ENCODE measurements at places on chromosomes 13 and 19. TPM values are rescaled to one million over a fixed set of nuclear protein-coding genes. Genes with fewer than 3 reads are reported as not detected.

- no peak for DNase-seq
Measured at GRCh38 chr13:36369268-36370107, 23.3 kb upstream of the SPART start.

DACH1 gene
- total RNA-seq = not detected

- no peak for DNase-seq
Measured at GRCh38 chr13:44752164-44752563, 176.0 kb upstream of the TSC22D1 start.

- no peak for DNase-seq
Measured at GRCh38 chr19:13906521-13906904, 512 bp downstream of the CC2D1A start.

GRCh38 chr13:39874331-39875053, 219.0 kb downstream of the COG6 start:
- DNase-seq = no peak

- DNase-seq = no peak
Measured at GRCh38 chr19:17726136-17726741, 7.0 kb downstream of the MAP1S start.

DNA sequence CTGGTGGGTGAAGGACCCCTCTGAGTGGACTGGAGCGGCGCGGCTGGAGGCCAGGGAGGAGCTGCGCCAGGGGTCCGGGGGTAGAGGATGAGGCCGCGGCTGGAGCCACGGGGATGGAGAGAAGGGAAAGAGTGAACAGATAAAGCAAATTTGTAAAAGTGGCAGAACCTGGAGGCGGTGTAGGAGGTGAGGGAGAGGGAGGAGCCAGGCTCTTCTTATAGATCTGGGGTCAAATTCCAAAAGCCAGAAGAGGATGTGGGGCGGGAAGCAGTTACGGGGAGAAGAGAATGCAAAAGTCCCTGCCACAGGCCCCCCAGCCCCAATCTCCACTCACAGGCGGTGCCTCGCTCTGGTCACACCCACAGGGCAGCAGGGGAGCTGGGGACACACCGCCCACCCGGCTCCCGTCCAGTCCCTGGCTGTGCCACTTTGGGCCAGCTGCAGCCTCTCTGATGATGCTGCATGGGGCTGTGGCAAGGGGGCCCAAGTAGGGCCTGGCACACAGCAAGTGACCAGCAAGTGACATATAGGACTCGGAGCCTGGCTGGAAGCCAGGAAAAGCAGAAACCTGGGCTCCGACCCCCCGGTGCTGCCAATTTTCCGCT, 11.1 kb downstream of the LRRC4B start:
- no peak for DNase-seq

DNA sequence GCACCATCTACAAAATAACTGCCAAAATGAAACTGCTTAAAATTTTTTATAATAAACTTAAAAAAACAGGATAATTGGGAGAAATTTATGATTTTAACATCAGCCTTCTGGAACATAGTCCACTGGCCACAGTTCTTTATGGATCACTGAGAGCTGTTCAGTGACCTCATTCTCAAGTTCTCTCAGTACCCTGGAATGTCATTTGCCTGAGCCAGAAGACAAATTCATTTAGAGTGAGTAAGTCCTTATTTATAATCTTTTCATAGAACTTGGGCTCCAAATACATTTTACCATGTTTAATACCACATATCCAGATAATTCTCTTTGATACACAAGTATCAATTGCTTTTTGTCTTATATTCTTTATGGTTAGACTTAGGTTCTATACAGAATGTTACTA, 87.6 kb downstream of the CAB39L start:
- DNase-seq = no peak

ACTMAP gene
- total RNA-seq = 8.5 TPM

- DNase-seq = no peak
Measured at GRCh38 chr19:43759515-43759914, 4.8 kb upstream of the SMG9 start.

PRRG2 gene
- 1.8 TPM for total RNA-seq

DNA sequence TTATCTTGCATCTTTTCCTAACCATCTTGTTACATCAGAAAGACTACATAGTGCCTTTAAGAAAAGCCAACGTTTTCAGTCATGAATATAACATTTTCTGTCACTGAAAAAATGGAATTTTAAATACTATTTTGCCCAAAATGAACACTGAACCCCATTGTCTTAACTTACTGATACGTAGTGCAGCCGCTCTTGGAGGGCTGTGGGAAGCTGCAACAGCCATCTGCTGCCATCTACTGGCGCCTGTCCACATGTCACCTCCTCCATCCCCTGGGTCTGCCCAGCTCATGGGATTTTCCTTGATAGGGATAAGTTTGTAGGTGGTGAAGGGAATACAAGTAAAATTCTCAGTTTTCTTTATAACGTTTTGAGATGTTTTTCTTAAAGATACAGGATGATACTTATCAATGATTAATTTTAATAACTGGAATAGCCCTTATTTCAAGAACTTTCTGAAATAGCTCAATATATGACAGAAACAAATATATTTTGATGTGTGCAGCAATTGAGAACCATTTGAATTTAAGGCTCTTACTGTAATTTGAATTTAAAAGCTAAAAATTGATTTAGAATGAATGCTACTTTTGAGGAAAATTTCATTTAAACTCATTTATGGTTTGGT, 73.7 kb downstream of the GGACT start:
- DNase-seq = peak; percentile 49

- no peak for DNase-seq
Measured at GRCh38 chr13:97810152-97810551, 143.3 kb upstream of the IPO5 start.

- no peak for DNase-seq
Measured at GRCh38 chr13:74218291-74218690, 84.1 kb upstream of the KLF12 start.

ELSPBP1 gene
- not detected for total RNA-seq

GRCh38 chr19:48302600-48302959, 22.8 kb upstream of the EMP3 start:
- no peak for DNase-seq

MISP gene
- total RNA-seq = not detected

FPR1 gene
- total RNA-seq = not detected

- DNase-seq = no peak
Measured at GRCh38 chr13:37023871-37024270, 23.3 kb downstream of the EXOSC8 start.

- no peak for DNase-seq
Measured at GRCh38 chr19:32336259-32337083, 8.9 kb upstream of the ZNF507 start.

KCNK6 gene
- 3.2 TPM for total RNA-seq

DNA sequence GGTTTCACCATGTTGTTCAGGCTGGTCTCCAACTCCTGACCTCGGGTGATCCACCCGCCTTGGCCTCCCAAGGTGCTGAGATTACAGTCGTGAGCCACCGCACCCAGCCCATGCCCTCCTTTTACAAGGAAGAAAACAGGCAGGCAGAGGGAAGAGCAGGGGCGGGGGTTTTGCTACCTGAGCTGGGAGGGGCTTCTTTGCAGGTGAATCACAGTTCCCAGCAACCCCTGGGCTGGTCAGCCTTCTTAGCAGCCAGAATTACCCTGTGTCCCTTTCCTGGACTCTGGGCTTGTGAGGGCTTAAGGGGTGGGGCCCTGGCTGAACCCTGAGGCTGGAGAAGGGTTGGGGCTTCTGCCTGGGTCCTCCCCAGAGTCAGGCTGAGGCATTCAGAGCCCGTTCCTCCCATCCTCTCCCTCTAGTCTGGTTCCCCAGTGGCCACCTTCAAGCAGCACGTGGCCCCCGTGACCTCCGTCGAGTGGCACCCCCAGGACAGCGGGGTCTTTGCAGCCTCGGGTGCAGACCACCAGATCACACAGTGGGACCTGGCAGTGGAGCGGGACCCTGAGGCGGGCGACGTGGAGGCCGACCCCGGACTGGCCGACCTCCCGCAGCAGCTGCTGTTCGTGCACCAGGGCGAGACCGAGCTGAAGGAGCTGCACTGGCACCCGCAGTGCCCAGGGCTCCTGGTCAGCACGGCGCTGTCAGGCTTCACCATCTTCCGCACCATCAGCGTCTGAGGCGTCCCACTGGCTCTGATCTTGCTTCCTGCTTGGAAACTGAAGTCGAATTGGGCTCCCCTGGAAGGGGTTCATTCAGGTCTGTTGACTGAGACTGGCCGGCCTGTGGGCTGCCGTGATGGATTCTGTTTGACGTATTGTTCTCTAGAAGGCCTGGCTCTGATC, 2.8 kb upstream of the KCNJ14 start:
- no peak for DNase-seq

DNA sequence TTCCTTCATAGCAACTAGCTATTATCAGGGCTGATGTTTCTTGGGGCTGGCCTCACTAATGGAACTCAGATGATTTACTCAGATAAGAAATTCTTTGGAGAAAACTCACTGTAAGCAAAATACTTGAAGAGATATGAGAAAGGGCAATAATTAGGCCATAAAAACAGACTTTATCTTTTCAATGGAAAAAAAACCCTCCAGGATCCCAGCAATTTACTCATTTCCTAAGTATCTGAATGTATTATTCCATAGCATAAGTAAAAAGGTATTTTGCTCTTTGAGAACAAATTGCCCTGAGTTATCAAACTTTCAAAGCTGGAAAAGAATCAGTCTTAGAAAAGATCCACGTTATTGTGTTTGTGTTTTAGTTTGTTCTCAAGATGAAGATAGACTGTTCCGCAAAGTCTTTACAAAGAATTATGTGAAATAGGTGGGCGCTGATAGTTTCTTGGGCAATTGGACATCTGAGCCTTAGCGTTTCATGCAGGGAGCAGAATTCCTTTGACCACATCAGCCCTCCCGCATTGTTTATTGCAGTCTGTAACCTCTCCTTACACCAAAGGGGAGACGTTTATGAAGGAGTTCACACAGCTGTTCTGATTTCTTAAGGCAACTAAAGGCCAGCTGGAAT, 29.1 kb upstream of the CSNK1A1L start:
- DNase-seq = no peak

GRCh38 chr19:23328211-23328610, 67.1 kb downstream of the ZNF91 start:
- DNase-seq = no peak

- DNase-seq = no peak
Measured at GRCh38 chr13:49300276-49300675, 52.6 kb downstream of the CDADC1 start.

- no peak for DNase-seq
Measured at GRCh38 chr19:33400856-33401682, 27.6 kb downstream of the CEBPG start.

UQCR11 gene
- 141 TPM for total RNA-seq

GRCh38 chr19:40421993-40422747, 3.6 kb downstream of the SERTAD1 start:
- no peak for DNase-seq

DNA sequence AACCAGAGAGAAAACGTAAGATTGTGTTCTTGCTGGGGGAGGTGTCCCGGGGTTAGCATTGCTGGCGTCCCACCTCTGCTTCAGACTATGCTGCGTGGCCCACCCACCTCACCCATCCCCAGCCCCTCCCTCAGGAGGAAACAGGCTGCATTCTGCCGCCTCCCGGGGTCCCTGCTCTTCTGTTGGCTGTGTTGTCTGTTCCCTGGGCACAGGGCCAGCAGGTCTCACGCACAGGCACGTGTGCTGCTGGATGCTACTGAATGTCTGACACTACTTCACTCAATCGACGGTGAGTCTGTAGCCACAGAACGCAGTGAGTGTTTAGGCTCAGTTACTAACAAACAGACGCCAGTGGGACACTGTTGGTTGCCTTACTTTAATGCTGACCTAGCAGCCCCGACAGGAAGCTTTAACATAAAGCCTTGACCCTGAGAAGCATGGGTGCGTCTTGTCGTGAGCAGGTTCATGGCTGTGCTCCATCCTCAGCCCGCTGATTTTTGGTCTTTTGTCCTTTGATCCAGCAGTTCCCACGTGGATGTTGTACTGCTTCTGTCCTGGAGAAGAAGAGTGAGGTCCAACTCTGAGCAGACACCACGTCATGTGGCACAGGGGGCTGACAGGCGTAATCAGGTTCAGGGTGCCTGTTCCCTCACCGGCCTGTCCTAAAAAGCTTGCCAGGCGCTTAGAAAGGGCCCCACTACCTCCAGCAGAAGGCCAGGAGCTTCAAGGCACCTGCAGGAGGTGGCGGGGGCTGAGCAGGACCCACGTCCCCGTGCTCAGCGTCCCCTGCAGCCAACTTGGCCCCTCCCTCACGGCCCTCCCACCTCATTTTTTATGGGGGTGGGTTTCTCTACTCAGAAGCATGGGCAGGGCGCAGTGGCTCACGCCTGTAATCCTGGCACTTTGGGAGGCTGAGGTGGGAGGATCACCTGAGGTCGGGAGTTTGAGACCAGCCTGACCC, 26.0 kb downstream of the NAXD start:
- DNase-seq = no peak

GRCh38 chr19:30167976-30168635, 204.1 kb upstream of the ZNF536 start:
- DNase-seq = no peak

SHD gene
- not detected for total RNA-seq

GRCh38 chr13:50026788-50027473, 11.7 kb downstream of the KCNRG start:
- DNase-seq = no peak

COX7A1 gene
- not detected for total RNA-seq

- DNase-seq = no peak
Measured at GRCh38 chr19:56071151-56071550, 49.9 kb downstream of the ZNF787 start.

DNA sequence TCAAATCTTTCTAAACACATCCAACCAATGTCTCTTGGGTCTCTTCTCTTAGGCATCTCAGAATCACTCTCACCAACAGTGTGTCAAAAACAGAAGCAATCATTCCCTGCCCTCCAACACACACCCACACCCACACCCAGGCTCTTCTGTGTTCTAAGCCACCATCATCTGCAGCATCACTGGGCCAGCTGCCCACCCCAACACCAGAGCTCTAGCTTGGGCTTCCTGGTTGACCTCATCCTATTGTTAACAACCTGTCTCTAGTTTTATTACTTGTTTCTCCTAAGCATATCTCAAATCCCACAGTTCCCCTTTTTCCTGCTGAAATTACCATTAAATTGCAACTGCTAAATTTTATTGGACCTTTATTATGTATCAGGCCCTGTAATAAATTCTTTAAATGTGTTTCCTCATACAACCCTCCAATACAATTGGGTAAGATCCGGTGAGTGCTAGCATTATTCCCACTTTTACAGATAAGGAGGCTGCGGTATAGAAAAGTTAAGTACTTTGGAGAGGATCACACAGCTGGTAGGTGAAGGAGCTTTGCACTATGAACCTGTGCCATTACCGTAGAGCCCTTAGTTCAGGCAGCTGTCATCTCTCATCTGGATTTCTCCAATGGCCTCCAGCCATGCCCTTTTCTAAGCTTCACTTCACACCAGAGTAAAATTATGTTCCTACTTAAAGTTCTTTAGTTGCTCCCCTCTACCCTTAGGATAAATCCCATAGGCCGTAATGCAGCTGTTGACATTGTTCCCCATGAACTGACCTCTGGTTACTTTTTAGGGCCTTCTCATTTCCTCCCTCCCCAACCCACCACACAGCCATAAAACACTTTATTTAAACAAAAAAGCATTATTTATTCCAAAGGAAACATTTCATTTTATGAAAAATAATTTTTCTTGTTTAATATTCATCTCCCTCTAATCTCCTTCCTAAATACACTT, 227.7 kb downstream of the B3GLCT start:
- no peak for DNase-seq
